ENCODE measurements at places on chromosomes 6 and 20. TPM values are rescaled to one million over a fixed set of nuclear protein-coding genes. Genes with fewer than 3 reads are reported as not detected.

Gene KIAA0408
- 7.8 TPM for total RNA-seq

Gene TCF15
- total RNA-seq = 0.94 TPM

- no peaks in the 10 kb centered on the region for H3K36me3 ChIP-seq
- no peak overlapping the region for H3K27ac ChIP-seq
- H3K4me1 ChIP-seq = no peaks in the 10 kb centered on the region
- peaks cover 17% of the 10 kb centered on the region for H3K27me3 ChIP-seq
- no peak for DNase-seq
These were observed 74.9 kb upstream of the SLCO4A1 start for GRCh38 chr20:62567246-62568044.

DNA sequence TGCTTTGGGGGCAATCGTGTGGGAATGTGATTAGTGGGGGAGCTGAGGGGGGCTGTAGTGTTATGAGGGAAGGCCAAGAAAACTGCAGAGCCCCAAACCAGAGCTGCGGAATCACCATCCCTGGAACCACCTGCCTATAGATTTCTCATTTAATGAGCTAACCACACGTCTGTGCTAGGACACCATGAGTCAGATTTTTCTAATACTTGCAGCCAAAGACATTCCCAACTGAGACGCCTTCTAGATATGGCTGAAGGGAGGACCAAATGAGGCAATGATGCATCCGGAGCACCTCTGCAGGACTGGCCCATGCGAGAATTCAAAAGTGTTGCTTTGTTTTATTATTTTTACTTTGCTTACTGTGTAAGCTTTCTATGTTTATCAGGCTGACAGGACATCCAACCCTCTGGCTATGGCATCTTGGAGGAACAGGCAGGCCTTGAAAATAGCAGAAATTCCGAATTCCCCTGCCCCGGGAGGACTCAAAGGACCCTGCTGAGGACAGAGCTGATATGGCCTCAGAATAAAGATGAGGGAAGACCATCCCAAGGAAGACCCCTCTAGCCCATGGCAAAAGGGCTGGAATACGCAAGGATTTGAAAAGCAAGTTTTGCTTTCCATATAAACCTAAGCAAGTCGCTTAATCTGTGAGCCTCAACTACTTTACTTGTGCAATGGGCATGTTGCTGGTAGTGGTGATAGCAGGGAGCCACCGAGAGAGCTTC lies 3.1 kb upstream of the PTGIS start:
- H3K27me3 ChIP-seq = peaks cover 25% of the 10 kb centered on the region
- H3K27ac ChIP-seq = no peak overlapping the region
- H3K4me1 ChIP-seq = peaks cover 30% of the 10 kb centered on the region
- H3K36me3 ChIP-seq = no peaks in the 10 kb centered on the region
- DNase-seq = no peak

DNA sequence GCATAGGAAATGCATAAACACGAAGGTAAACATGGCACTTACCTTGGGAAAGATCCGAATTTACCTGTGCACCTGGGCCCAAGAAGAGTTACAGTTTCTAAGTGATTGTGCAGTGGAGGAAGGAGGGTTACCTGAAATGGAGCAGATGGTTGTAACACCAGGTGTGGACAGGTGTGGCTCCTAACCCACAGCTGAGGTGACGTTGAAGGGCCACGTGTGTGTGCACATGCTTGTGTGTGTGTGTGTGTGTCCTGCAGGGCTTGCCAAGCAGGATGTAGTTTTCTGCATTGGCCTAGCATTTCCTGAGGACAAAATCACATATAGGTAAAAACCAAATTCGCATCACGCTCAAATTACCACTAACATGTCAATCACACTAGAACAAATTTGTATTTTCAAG lies 240.8 kb downstream of the ANKRD60 start:
- H3K36me3 ChIP-seq = no peaks in the 10 kb centered on the region
- H3K4me3 ChIP-seq = no peak overlapping the region
- no peak for DNase-seq
- H3K27ac ChIP-seq = no peak overlapping the region

DNA sequence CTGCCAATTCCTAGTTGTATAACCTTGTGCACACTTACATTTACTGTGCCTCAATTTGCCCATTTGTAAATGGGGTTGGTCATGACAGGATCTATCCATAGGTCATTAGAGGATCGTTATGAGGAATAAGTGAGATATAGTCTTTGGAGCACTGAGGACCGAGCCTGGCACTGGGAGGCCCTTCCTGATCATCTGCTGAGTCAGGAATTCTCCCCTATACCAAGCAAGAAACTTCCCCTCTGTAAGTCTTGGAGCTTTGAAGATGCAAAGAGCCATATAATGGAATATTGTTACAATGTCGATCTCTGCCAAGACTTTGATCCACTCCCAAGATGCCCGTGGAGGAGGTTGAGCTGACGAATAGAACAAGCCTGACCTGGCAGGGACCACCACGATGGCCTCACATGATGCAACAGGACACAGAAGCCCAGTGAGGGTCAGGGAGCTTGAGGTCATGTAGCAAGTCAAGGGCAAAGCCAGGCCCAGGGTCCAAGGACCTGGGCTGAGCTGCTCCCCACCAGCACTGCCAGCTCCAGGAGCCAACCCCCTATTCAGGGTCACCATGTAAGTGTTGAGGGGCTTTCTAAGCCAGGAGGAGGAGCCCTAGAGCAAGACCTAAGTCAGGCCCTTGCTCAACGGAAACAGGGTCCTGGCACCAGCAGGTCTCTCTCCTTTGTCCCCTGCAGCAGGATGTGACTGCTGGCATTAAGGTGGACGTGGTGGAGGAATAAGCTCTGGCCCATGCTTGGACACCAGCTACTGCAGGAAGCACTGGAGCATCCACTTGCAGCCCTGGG lies 16.7 kb downstream of the PDRG1 start:
- H3K27me3 ChIP-seq = peaks cover 4% of the 10 kb centered on the region
- H3K4me1 ChIP-seq = no peaks in the 10 kb centered on the region
- no peak overlapping the region for H3K4me3 ChIP-seq

DNA sequence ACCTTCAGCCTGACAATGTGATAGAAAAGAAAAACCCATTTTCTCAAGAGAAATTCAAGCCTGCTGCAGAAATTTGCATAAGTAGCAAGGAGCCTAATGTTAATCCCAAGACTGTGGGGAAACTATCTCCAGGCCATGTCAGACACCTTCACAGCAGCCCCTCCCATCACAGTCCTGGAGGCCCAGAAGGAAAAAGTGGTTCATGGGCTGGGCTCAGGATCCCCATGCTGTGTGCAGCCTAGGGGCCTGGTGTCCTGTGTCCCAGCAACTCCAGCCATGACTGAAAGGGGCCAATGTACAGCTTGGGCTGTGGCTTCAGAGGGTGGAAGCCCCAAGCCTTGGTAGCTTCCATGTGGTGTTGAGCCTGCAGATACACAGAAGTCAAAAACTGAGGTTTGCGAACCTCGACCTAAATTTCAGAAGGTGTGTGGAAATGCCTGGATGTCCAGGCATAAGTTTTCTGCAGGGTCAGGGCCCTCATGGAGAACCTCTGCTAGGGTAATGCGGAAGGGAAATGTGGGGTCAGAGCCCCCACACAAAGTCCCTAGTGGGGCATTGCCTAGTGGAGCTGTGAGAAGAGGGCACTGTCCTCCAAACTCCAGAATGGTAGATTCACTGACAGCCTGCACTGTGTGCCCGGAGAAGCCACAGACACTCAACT lies 11.8 kb downstream of the ZBTB9 start:
- H3K4me1 ChIP-seq = no peaks in the 10 kb centered on the region
- H3K36me3 ChIP-seq = no peaks in the 10 kb centered on the region

DNA sequence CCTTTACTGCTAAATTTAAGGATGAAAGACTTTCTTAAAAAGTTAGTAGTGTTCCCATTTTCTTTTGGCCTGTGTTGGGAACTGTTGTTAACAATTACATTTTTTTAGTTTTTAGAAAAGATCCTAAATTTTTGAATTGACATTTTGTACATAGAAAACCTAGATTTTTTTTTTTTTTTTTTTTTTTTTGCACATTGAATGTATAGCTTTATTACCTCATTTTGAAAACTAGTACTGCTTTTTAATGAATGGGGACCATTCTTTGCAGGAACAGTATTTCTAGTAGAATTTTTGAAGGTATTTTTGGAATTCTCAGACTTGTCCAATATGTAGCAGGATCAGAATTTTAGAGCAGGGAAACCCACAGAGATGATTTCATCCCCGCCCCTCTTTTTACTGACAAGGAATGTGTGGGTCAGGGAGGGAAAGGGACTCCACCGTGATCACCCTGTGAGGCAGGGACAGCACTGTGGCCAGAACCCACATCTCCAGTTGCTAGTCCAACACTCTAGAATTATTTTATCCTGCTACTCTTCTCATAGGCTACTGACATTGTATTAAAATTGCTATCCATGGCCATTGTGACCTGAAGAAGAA lies 154.4 kb upstream of the SUPT3H start:
- peak overlapping the region; percentile 25 for H3K27ac ChIP-seq
- DNase-seq = no peak
- peaks cover 28% of the 10 kb centered on the region for H3K4me1 ChIP-seq
- H3K4me3 ChIP-seq = no peak overlapping the region
- H3K36me3 ChIP-seq = peaks cover 2% of the 10 kb centered on the region

DNA sequence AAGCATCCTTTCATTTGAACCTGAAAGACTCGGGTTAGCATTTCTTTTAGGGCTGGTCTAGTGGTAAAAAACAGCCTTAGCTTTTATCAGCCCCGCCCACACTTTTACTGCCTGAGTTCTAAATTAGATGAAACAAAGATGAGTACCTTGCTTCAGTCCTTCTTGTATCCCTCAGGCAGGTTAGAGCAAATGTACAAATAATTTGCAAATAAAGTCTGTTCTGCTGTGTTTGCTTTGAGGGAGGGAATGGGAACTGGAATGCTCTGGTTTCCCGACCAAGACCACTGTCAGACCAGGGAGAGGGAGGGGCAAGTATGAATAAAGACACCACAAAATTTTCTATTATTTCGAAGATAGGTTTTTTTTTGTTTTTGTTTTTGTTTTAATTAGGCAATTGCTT lies 85.5 kb upstream of the FLRT3 start:
- DNase-seq = no peak
- H3K27ac ChIP-seq = no peak overlapping the region
- H3K4me1 ChIP-seq = no peaks in the 10 kb centered on the region

GRCh38 chr20:63292292-63292701 lies 689 bp upstream of the COL20A1 start:
- no peak overlapping the region for H3K27ac ChIP-seq
- DNase-seq = no peak
- peaks cover 8% of the 10 kb centered on the region for H3K27me3 ChIP-seq
- no peaks in the 10 kb centered on the region for H3K4me1 ChIP-seq

DNA sequence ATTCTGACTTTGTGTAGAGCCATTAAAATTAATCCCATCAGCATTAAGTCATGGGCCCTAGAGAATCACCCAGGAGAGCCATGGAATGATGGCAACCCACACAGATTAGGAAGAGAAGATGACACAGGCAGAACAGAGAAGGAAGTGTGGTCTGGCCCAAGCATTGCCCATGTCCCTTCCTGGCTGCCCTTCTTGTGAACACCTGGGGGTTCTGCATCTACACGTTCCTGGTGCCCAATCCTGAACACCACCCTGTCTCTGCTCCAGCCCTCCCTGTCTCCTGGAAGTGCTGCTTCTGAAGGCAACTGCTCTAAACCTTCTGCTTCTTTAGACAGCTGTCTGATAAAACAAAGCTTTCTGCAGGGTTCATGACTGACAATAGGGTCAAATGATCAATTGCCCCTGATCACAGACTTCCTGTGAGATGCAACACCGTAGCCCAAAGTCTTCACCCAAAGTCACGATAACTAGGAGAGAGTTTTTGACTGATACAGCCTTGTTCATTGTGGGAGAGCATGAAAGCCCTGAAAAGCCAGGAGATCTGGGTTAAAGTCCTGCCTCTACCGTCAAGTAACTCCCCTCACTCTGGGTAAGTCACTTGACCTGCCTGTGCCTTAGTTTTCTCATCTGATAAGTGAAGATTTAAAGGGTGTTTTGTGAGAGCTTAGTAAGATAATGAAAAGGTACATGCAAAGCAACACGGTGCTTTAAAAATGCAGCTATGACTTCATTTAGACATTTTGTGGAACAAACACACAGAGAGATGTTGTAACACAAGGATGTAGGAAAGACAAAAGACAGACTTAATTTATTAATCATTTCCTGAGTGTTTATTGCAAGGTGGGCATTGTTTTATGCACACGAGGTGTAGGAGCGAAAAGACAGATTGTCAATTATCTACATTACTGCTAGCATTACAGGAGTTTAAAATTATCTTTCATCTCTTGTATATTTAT lies 291.2 kb upstream of the STXBP5 start:
- H3K4me3 ChIP-seq = peak overlapping the region; percentile 18
- DNase-seq = no peak
- peaks cover 16% of the 10 kb centered on the region for H3K4me1 ChIP-seq
- H3K27ac ChIP-seq = peak overlapping the region; percentile 24
- H3K36me3 ChIP-seq = no peaks in the 10 kb centered on the region

- DNase-seq = no peak
- H3K27ac ChIP-seq = no peak overlapping the region
- H3K36me3 ChIP-seq = peaks cover 28% of the 10 kb centered on the region
- no peaks in the 10 kb centered on the region for H3K27me3 ChIP-seq
- H3K4me3 ChIP-seq = no peak overlapping the region
- H3K4me1 ChIP-seq = peaks cover 3% of the 10 kb centered on the region
These were observed 27.2 kb downstream of the BRPF3 start for GRCh38 chr6:36223706-36224105.

DNA sequence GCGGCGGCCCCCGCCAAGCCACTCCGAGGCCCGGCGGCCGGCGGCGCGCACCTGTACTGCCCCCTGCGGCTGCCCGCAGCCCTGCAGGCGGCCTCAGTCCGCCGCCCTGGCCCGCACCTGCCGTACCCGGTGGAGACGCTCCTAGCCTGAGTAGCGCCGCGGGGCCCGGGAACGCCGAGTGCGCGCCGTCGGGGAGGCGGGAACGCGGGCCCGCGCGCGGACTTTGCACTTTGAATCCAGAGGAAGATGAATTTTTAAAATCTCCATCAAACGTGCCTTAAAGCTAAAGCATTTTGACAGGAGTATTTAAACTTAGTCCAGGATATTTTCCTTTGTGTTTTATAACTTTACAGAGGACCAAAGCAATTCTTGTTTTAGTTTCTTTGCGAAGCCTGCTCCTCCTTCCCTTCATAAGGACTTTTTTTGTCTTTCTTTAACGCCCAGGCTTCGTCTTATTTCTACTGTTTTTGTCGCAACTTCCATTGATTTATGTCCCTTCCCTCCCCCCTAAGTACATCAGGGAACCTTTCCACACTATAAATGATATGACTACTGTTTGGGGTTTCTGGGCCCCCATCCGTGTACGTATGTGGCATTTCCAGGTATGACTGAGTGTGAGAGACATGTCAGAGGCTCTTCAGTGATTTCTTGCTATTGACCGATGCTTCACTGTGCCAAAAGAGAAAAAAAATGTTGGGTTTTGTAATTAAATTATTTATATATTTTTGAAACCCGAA lies 2.0 kb downstream of the FOXQ1 start:
- peaks cover 66% of the 10 kb centered on the region for H3K27me3 ChIP-seq
- H3K4me1 ChIP-seq = peaks cover 13% of the 10 kb centered on the region
- H3K36me3 ChIP-seq = peaks cover 11% of the 10 kb centered on the region
- peak overlapping the region; percentile 87 for H3K4me3 ChIP-seq
- H3K27ac ChIP-seq = peak overlapping the region; percentile 69

DNA sequence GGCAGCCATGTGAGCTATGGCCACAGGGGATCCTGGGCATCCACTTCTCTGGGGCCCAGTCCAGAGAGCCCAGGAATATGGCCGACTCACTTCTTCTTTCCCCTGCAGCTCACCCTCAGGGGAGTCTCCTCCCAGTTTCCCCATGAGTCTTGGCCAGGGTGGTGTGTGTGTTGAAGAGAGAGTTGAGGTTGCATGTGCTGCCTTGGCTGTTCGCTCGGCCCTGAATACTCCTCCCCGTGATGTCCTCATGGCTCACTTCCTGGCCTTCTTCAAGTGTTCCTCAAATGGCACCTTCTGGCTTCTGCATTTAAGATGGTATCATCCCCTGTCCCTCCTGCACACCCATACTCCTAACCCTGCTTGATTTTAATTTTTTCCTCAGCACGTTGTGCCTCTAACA lies 3.2 kb upstream of the TREML1 start:
- H3K36me3 ChIP-seq = no peaks in the 10 kb centered on the region
- H3K4me1 ChIP-seq = no peaks in the 10 kb centered on the region
- H3K27me3 ChIP-seq = peaks cover 27% of the 10 kb centered on the region
- DNase-seq = no peak
- no peak overlapping the region for H3K4me3 ChIP-seq

Measured in type B pancreatic cell (in vitro differentiated cells).